ENCODE measurements at places on chromosomes 2 and 18.

- no peak for DNase-seq
Measured at GRCh38 chr18:55321265-55322177, 266.5 kb downstream of the TCF4 start.

GRCh38 chr2:59093571-59093970 is 852.4 kb upstream of the FANCL start:
- no peak for DNase-seq

GRCh38 chr2:119253760-119254600 is 30.3 kb downstream of the STEAP3 start:
- DNase-seq, result no peak

DNA sequence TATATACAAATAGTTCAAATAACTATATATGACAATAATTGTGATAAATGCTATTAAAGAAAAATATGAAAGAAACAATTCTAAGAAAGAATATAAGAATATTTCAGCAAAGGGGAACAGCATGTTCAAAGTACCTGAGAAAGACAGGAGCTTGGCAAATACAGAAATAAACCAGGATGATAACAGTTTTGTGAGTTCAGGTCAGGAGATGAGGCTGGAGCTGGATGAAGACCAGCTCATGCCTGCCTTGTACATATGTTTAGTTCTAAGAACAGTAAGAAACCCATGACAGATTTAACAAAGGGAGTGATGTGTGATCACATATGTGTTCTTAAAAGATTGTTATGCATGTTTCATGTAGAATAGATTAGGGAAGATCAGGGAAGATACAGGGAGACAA is 98.2 kb downstream of the R3HDM1 start:
- DNase-seq, result no peak

GRCh38 chr2:179020156-179020750 is 29.7 kb downstream of the CCDC141 start:
- no peak for DNase-seq

- DNase-seq, result no peak
Measured at GRCh38 chr2:189372688-189373257, 68.5 kb upstream of the WDR75 start.

GRCh38 chr2:114005110-114005783 is 115.4 kb downstream of the ACTR3 start:
- no peak for DNase-seq

DNA sequence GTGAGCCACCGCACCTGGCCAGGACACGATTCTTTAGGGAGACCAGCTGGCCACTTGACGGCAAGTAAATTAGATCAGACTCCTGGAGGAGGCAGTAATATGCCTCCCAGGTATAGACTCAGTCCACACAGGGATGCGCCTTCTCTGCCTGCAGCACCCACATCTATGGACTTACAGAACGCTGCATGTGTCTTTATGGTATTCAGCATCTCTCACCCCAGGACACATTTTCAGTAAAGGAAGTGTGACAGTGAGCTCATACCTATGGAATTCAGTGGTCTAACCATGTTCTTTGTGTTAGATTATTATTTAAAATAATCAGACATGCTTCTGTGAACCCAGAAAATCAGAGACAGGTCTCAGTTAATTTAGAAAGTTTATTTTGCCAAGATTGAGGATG is 5.9 kb upstream of the NARS1 start:
- no peak for DNase-seq

DNA sequence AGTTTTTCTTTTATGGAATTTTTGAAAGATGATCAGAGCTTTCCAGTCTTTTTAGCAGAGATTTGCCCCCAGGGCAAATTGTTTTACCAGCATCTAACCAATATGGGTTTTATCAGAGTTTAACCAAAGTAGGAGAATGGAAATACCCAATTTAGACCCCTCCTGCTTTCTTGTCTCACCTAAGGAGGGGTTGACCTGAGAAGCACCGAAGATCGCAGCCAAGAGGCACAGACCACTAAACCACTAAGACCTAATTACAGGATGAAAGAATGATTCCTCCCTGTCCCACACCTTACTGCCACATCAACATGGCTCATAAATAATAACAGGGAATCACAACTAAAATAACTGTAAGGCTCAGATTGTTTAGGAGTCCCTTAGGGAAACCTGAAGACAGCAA is 111.9 kb upstream of the EPB41L5 start:
- no peak for DNase-seq

DNA sequence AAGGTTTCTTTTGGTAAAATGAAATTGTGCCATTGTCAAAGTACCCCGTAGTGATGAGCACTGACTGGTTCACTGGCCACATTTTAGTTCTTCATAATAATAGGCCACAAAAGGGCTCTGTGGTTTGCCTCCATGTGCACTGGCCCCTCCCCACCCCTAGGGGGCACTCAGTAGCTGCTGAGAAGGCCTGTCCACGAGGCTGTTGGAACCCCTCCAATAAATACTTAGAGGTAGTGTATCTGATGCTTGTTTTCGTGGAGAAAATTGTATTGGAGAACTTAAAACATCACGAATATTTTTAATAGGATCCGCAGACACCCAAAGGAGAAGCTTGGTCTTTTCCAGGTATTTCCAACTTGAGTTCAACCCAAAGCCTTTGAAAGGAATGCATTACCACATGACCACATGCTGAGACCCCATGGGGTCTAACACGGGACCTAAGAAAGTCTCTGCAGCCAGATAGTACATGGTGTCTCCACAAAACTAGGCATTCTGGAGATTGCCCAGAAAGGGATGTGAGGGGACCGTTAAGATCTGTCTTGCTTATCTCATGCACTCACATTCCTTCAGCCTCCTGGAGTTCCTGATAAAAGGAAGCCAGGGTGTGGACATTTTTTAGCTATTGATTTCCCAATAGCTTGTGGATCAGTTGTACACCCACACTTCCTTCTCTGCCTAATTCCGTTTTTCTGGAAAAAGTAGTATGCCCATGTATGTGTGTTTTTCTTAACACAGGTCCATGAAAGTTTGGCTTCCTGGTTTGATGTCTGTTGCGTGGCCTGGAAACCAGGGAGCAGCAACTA is 28.5 kb upstream of the NOSTRIN start:
- no peak for DNase-seq

- no peak for DNase-seq
Measured at GRCh38 chr2:1696472-1696871, 47.8 kb downstream of the PXDN start.

DNA sequence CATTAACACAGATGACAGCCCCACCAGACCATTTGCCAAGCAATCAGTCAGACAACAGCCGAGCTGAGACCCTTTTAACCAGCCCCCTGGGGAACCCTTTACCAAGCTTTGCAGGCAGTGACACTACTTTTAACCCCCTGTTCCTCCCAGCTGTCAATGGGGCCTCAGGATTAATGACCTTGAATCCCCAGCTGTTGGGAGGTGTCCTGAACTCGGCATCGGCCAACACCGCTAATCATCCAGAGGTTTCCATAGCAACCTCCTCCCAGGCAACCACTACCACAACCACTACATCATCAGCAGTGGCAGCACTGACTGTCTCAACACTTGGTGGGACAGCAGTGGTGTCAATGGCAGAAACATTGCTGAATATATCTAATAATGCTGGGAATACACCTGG is 160.9 kb upstream of the EPC2 start:
- DNase-seq, result no peak

- no peak for DNase-seq
Measured at GRCh38 chr2:173298536-173299097, 56.1 kb upstream of the CDCA7 start.

GRCh38 chr18:63617049-63617914 is 26.8 kb downstream of the SERPINB4 start:
- DNase-seq, result no peak

- no peak for DNase-seq
Measured at GRCh38 chr18:73975266-73975665, 172.4 kb downstream of the FBXO15 start.

DNA sequence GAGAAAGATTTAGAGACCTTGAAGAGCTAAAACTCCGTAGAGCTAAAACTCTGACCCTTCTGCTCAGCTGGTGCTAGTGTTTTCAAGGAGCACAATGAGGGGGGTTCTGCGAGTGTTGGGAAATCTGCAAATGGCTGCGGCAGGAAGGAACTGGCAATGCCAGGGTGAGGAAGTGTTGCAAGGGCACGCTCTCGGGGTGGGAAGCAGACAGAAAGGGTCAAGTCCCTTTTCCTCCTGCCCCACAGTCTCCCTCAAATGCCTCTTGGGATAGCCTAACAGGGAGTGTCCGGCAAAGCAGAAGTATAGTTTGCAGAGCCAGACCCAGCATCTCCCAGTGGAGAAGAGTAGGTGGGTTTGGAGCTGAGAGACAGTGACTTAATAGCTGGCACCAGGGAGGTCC is 60.5 kb downstream of the NCAPH start:
- no peak for DNase-seq

- no peak for DNase-seq
Measured at GRCh38 chr2:57720728-57721627, 325.6 kb upstream of the VRK2 start.

DNA sequence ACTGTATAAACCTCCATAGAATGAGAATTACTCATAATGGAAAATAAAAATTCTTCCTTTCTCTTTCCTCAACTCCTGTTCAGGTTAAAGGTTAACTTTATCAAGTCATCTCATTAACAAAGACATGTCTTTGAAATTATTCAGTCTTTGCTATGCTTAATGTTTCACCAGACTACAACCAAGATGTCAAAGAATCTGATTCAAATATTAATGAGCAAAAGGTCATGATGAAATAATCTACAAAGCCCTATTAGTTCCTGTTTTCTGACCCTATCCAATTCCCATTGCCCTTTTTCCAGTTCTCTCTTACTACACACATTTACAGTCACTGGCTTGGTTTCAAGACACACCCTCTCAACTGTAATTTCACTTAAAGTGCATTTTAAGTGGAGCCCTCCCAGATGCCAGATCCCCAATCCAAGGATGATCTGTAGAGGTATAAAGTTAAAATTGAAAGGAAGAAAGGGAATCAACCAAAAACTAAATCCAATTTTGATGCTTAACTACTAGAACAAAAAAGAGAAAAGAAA is 246.9 kb upstream of the CYP26B1 start:
- DNase-seq, result no peak

- DNase-seq, result no peak
Measured at GRCh38 chr2:189268763-189269162, 89.2 kb upstream of the COL5A2 start.

DNA sequence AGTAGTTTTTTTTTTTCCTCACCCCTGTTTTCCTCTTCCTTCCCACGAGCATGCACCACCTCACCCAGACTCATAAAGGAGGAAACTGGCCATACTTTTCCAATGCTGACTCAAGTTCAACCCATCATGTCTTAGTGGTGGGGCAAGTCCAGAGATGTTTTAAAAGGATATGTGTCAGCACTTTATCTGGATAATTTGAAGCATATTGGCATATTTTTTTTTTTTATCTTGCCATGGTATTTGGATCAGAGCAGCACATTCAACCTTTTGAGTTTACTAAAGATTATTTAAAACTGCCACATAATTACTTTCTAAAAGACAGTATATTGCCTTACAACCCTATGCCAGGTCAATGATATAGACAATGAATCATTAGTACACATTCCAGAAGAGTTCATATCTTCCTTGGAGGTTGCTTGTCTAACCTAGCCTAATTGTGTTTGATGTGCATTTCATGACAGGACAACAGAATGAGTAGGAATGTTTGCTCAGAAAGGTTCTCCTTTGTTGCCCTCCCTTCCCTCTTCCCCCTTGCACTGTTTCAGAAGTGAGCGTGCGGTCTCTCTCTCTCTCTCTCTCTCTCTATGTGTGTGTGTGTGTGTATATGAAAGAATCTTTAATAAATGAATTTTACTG is 950.7 kb upstream of the FAM98A start:
- no peak for DNase-seq

DNA sequence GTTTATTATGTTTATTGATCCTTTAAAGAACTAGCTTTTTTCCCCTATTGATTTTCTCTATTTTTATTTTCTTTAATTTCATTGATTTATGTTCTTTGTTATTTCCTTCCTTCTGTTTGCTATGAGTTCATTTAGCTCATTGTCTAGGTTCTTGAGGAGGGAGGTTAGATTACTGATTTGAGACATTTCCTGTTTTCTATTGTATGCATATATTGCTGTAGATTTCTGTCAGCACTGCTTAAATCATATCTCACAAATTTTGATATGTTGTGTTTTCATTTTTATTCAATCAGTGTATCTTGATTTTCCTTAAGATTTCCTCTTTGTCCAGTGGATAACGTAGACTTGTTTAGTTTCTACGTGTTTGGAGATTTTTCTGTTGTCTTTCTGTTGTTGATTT is 43.4 kb downstream of the PTPN4 start:
- no peak for DNase-seq

DNA sequence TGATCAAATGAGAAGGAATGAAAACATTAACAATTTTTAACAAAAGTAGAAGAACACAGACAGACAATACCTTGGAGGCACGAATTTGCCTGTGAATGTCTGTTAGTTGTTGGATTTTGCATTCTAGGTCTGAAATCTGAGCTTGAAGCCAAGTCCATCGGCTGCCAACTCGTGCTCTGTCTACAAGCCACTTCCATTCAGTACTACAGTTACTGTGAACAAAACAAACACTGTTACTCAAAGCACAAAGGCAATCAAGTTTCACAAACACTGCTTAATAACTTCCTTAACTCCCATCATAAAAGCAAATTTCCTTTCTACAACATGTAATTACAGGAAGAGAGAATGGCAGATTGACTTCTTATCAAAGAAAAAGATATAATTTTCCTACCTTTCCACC is 42.2 kb downstream of the KANSL1L start:
- no peak for DNase-seq

DNA sequence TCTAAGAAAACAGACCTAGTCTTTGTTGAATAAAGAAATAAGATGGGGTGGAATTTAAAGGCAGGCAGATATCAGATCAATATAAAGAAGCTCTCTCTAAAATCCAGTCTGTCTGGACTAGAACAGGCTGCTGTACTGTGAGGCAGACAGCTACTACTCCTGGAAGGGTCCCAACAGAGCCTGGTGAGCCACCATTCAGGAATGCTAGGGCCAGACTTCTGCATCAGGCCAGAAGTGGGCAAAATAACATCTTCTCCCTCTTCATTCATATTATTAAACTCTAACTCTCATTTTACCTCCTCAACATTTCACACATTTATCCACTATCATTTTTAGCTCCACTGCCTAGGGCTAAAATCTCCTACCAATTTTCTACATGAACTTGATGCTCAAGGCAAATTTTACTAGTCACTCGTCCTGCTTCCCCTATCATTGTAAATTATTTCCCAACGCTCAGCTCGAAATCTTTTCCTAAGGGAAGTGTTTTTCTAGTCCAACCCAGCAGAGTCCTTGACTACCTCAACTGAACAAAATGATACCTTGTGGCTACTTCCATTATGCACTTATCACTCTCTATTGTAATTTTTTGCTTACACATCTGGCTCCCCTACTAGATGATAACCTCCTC is 45.2 kb upstream of the GLS start:
- DNase-seq, result no peak

- DNase-seq, result no peak
Measured at GRCh38 chr2:164778723-164779122, 62.9 kb downstream of the COBLL1 start.

DNA sequence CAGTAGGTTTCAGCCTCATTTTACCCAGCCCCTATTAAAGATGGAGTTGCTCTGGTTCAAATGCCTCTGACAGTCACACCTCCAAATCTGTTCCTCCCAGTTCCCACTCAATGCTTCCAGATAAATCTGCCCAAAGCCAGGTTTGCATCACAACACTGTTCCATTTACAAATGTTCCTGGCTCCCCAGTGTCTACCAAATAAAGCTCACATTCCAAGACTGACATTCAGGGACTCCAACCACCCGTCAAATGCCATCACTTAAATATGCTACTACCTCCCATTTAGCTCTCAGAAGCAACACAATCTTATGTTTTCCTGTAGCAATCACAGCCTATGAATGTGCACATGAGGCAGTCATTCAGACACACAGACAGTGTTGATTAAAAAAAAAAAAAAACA is 127.3 kb downstream of the TMEM163 start:
- no peak for DNase-seq

GRCh38 chr18:37567061-37567993 is 1.7 kb upstream of the CELF4 start:
- DNase-seq, result no peak

Data from stimulated activated CD4-positive, alpha-beta T cell treated with anti-CD3 and anti-CD28 coated beads, Interleukin-1b, Interleukin-23, amount 100 ng/mL, for 1 hour (primary cell).